Fibroblast of skin of right quadriceps (primary cell): ENCODE measurements at places on chromosomes 16 and 17.

DNA sequence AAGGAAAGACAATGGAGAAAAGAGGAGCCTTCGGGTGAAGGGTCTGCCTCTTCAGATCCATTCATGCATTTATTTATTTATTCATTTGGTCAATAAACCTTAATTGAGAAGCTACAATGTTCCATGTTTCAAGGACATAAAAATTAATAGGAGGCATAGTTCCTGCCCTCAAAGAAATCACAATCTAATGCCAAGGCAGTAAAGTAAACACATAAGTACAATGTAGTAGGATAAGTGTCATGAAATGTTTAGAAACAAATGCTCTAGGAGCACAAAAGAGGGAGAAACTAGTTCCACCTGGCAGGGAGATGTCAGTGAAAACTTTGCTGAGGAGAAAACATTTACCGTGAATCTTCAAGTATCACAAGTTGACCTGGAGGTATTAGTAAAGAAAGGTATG, 103.5 kb upstream of the NOG start:
- DNase-seq = no peak

DNA sequence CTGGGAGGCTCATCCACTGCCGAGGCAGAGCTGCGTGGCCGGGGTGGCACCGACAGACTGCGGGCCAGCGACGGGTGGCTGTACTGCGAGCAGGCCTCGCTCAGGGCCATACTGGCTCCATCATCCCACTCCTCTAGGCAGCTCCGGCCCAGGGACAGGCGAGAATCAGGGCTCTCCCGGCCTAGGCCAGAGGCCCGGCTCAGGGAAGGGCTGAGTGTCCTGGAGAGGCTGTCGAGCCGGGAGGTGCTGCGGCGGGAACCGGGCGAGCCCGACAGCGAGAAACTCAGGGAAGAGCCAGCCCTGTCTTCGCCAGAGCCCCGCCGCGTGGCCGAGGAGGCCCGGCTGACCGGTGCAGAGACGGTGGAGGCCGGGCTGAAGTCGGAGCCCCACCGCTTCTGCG, 37.4 kb downstream of the PIPOX start:
- DNase-seq = no peak

DNA sequence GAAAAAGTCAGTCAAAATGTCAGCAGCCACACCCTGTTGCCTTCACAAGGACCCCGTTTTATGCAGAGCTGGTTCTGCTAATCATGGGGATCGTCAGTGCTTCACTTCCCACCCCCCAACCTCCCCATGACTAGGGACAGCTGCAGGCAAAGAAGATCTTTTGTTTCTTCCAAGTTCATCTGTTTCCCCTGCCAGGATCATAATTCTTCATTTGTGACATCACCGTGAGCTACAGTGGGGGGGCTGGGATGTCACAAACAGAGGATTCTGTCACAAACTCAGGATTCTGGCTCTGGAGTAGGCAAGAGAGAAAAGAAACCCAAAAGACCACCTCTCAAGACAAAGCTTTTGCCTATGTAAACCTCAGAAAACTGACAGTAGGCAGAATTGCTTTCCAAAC, 24.7 kb downstream of the DNAJC7 start:
- no peak for DNase-seq

DNA sequence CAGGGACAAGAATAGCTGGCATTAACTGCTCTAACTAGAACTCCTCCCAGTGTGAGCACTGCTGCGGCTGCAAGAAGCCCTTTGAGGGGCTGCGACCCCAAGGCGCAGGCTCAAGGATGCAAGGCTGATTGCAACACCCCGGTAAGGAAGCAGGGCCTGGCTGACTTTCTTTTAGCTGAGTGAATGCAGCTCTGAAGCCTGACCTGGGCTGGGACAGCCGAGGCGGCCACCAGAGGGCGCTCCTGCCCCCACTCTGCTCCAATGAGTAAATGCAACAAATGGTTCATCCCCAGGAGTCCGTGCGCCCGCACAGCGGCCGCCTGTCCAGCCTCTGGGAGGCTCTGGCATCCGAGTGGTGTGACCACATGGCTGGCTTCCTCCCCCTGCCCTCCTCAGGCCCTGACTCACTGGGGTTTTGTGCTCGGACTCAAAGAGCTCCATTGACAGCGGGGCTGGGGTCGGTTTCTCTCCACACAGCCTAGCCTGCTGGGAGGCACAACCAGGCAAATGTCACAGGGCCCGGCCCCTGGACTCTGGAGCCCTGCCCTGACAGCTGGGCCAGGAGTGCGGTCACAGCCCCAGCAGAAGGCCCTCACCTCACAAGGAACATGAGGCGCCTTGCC, at the start of gene SMIM5:
SMIM5 (plus strand) TSS at position 572 of the 623 bp plus-strand sequence. CDS start 6,768 bp downstream, outside the sequence.
- DNase-seq = peak; percentile 66

DNA sequence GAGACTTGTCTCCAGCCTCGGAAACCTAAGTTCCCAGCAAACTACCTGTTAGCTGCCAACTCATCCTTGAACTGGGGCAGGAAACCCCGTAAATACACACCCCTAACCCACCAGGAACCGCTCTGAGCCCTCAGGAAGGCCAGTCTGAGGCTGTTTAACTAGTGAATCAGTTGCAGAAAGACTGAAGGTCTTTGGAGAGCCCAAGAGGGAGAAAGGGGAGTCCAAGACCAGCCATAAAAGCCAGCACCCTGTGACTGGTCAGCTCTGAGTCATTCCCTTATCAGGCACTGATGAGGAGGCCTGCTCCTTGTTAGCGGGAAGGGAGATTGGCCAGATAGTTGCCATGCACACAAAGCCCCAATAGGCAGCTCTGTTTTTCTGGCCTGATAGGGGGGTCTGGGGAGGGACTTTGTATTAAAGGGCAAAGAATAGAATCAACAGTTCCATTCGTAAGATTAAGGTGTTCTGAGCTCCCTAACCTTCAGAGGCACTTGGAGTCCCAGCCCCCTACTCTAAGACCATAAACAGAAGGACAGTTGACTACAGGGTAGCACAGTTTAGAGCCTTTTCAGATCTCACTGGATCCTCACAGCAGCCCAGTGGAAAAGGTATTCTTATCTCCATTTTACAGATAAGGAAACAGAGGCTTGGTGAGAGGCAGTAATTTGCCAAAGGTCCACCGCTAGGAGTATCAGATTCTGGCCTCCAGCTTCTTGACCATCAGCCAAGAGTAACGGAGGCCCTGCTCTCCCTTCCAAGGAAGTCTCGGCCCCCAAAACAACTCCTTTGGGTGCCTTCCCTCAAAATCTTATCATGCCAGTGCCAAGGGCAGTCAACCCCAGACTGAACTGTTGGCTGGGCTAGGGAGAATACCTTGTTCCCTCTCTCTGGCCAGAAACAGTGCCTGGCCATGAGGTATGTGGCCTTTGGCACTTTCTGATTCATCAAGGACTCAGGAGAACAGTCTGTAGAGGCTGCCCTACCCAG, 2.2 kb upstream of the KRT19 start:
- peak; percentile 69 for DNase-seq

DNA sequence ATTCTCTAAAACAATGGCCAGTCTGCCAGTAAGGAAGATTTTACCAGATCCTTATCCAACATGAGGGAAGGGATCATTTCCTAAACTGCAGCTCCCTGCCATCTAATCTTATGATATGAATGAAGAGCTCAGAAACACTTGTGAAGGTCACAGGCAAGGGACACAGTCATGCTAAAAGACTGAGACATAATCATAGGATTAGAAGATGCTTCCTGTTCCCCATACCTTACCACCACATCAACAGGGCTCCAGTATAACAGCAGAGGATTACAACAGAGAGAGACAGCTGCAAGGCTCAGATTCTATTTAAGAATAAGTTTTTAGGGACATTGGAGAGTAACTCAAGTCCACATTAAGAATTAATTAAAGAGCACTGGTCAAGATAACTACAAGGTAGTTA, 93.3 kb downstream of the BRIP1 start:
- DNase-seq = no peak

- no peak for DNase-seq
Observed at GRCh38 chr17:71011391-71011790, 842.1 kb downstream of the KCNJ2 start.

GRCh38 chr17:75737133-75737962, 16.1 kb downstream of the ITGB4 start:
- DNase-seq = no peak

GRCh38 chr16:50881956-50882355, 140.1 kb downstream of the CYLD start:
- DNase-seq = no peak

GRCh38 chr17:34858591-34859565, 102.4 kb downstream of the CCT6B start:
- no peak for DNase-seq

GRCh38 chr16:718389-718788, 2.6 kb upstream of the ANTKMT start:
- no peak for DNase-seq

DNA sequence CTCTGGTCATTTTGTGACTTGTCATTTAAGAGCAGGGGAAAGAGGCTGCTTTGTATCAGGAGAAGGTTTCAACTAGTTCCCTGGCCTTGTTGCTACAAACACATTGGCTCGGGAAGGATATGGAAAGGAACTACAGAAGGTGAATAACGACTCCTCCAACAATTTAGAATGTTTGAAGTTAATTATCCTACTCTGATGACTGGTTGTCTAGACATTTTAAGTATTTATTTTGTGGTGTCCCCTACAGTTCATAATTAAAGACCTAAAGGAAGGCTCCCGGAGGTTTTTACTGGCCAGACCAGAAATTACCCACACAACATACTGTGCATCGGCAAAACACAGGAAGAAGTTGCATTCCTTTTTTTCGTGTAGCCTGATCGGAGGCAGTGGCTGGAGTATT, 515.8 kb upstream of the SALL1 start:
- DNase-seq = peak; percentile 51

DNA sequence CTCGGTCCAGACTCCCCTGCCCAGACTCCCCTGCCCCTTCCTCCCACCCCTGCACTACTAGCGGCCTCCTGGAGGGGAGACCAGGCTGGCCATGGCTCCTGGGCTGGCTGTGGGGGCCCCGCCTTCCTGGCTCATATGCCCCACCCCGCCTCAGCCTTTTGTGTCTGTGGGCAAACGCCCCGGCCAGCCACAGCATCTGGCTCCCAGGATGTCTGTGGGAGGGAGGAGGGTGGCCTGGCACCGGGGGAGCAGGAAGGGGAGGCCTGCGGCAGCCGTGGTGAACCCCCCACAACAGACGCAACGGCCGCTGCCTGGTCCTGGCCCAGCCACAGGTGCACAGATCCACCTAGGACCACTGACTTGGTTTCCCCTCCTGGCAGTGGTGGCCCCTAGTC, 32.9 kb downstream of the BAHCC1 start:
- no peak for DNase-seq

- DNase-seq = no peak
Observed at GRCh38 chr16:81350306-81350615, 35.5 kb downstream of the GAN start.

DNA sequence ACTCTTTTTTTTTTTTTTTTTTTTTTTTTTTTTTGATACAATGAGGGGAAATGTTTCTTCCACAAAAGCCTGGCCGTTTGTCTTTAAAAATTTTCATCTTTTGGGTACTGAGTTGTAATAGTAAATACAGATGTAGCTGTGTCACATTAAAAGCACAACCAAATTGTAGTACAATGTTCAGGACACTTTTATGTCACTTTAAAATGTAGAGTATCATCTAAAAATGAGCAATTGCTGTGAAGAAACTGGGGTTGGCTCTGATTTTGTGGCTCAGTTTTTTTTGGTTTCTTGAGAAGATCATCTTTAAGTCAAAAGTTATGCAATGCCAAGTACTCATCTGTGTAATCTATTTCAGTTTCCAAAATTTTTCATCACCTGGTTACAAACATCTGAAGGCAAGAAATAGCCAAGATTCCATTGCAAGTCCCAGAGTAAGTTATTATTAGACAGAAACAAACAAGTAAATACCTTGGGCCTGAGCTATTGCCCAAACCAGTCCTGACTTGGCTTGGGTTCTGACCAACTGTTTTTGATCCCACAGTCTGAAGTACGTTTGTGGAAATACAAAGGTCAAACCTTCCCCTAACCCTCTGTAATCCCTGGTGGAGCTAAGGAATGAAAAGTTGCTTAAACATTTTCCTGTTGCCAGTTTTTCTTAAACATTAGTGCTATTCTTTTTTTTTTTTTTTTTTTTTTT, 717.2 kb downstream of the WWOX start:
- DNase-seq = peak; percentile 14

DNA sequence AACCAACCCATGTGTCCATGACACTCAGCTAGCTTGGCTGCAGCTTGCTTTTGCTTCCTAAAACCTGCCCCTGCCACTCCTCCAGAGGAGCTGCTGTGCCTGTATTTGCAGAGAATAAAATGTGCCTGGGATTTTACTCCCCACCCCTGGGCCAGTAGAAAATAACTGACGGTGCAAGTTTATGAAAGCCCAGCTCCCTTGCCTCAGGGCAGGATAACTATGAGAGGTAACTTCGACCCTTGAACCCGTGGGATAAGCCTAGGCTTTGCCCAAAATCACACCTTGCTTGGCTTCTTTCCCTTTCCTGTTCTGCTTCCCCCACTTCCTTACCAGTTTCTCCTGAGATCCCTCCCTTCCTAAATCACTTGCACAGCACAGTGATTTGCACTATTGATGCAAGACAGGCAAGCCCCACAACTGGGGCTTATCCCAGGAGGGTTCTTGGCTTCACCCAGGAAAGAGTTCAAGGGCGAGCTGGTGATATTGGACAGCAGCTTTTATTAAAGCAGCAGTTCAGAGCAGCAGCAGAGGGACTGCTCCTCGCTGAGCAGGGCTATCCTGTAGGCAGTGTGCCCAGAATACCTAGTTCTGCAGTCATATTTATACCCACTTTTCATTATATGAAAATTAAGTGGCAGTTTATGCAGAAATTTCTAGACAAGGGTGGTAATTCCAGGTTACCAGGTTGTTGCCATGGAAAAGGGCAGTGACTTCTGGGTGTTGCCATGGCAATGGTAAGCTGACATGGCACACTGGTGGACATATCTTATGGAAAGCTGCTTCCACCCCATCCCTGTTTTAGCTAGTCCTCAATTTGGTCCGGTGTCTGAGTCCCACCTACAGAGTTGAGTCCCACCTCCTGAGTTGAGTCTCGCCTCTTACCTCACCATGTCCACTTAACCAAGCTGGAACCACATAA, 6.3 kb upstream of the ERCC4 start:
- DNase-seq = no peak

- no peak for DNase-seq
Observed at GRCh38 chr17:18011286-18011685, 27.7 kb downstream of the ATPAF2 start.

DNA sequence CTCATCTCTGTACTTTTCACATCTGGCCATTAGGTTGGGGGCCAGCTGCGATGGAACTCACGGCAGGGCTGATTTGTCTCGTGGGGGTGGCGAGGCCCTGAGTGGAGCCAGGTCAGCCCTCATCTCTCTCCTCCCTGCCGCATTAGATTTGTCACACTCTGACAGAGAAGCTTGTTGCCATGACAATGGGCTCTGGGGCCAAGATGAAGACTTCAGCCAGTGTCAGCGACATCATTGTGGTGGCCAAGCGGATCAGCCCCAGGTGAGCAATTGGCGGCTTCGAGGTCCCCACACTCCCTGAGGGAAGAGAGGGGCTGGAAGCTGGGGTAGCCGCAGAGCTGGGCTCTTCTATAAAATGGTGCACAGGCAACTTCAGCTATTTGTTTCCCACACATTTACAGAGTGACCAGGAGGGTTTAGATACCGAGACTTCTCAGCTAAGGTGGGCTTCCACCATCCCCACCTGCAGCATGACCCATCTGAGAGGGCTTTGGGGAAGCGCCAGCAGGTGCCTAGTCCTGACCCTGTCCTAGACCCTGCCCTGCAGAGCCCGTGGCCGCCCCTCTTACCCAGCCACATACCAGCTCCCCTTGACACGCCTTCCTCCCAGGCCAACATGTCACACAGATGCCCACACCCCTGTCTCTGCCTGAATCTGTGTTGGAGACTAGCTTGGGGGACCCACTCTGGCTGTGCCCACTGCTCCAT, 8.4 kb downstream of the TMEM98 start:
- no peak for DNase-seq

- peak; percentile 82 for DNase-seq
Observed at GRCh38 chr17:62627219-62627903, at the start of gene MRC2. TSS of gene MRC2 (plus strand) at chr17:62627670. CDS start at chr17:62627803, 133 bp downstream.

GRCh38 chr17:68349157-68349556, 57.9 kb downstream of the ARSG start:
- no peak for DNase-seq
